ENCODE measurements at places on chromosomes 11 and 22.

- no peak for DNase-seq
Measured at GRCh38 chr11:131145791-131146190, 224.6 kb upstream of the NTM start.

GRCh38 chr11:103893371-103893770 is 143.1 kb upstream of the DDI1 start:
- no peak for DNase-seq

DNA sequence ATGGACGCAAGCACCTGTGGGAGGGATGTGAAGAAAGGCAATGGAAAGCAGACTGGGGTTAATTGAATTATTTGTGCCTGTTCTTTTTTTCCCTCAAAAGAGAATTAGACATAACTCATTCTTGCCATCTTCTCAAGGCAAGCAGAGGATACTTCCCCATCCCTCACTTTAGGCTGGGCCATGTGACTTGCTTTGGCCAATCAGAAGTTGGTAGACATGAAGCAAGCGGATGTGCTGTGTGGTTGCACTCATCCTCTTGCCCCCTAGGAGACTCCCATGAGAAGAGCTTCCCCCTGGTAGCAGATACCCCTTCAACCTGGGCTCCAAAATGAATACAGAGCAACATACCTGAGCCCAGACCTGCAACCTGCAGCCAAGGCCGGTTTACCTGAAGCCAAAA is 124.4 kb upstream of the ZC3H12C start:
- no peak for DNase-seq

DNA sequence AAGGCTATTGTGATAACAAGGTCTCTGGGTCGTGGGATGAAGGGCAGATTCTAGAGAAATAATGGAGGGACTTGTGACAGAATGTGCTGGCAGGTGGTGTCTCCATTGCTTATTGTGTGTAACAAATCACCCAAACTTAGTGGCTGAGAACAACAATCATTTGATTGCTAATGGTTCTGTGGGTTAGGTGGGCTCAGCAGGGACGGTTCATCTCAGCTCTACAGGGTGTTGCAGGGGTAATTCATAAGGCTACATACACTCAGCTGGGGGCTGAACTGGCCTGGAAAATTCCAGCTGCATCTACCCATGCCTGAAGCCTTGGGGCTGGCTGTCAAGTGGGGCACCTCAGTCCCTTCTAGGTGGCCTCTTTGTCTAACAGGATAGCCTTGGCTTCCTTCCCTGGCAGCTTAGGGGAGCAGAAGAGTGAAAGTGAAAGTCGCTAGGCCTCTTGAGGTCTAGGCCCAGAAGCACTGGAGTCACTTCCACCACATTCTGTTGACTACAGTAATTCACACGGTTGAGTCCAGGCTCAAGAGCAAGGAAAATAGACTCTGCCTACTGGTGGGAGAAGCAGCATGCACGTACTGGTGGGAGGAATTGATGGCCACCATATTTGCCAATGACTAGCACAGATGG is 308.9 kb downstream of the MN1 start:
- no peak for DNase-seq

- DNase-seq = no peak
Measured at GRCh38 chr11:18236664-18237356, at the start of gene SAA4. SAA4 (minus strand) TSS chr11:18236802; CDS start chr11:18235926, 876 bp downstream.

DNA sequence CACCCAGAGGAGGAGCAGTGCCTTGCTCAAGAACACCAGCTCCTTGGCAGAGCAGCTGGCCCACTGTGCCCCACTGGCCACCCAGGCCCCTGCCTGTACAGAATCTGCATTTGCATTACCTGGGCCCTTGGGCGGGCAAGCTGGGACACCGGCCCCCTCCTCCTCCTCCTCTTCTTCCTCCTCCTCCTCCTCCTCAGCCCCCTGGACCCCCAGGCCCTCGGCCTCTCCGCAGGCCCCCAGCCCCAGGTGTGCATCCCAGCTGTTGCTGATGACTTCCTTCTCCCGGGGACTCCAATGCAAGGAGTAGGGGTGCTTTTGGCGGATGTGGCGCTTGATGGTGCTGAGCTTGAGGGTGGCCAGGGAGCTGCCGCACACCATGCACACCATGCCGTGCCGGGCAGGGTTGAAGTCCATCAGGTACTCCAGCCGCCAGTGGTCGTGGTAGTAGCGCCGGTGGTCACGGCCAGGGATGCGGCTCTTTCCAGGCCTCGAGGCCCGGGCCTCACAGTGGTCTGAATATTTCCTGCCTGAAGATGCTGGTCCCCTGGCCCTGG is 2.8 kb downstream of the ZFTA start:
- DNase-seq = no peak

GRCh38 chr11:76215941-76216340 is 9.6 kb upstream of the WNT11 start:
- DNase-seq = no peak

- no peak for DNase-seq
Measured at GRCh38 chr11:44004452-44005062, 43.2 kb upstream of the ACCSL start.

- DNase-seq = no peak
Measured at GRCh38 chr11:11582011-11582701, 39.6 kb downstream of the GALNT18 start.

- DNase-seq = no peak
Measured at GRCh38 chr11:536841-537621, at the start of gene LRRC56. LRRC56 (plus strand) TSS chr11:537527; CDS start chr11:540685, 3,158 bp downstream.

GRCh38 chr11:47800759-47801158 is 33.6 kb upstream of the FNBP4 start:
- DNase-seq = no peak

- DNase-seq = no peak
Measured at GRCh38 chr11:76263166-76263565, 56.9 kb upstream of the WNT11 start.

DNA sequence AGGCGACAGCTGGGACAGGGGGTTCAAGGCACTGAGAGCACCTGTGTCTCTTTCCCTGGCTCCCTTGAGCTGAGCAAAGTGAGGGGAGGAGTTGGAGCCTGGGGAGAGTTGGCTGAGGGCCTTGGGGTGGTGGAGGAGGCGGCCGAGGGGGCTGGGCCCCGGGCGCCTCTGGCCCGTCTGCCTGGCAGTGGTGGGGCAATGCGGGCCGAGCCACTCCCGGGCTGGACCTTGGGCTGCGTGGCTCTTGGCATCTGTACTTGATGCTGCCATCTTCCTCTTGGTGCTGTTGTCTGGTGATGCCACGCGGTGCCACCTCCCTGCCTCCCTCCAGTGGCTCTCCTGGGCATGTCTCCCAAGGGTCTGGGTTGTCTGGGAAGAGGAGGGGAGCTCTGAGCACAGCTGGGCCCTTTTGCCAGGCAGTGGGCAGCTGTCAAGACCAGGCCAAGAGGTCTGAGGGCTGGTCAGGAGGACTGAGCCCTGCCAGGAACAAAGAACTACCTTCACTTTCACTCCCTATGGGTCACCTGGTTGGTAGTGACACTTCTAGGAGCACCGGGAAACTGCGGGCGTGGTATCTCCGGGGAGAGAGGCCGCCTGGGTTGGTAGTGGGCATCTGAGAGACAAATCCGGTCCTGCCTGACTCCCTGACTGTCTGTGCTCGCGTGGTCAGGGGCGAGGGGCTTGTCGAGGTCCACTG is 1.3 kb downstream of the GRIK4 start:
- DNase-seq = peak; percentile 65

DNA sequence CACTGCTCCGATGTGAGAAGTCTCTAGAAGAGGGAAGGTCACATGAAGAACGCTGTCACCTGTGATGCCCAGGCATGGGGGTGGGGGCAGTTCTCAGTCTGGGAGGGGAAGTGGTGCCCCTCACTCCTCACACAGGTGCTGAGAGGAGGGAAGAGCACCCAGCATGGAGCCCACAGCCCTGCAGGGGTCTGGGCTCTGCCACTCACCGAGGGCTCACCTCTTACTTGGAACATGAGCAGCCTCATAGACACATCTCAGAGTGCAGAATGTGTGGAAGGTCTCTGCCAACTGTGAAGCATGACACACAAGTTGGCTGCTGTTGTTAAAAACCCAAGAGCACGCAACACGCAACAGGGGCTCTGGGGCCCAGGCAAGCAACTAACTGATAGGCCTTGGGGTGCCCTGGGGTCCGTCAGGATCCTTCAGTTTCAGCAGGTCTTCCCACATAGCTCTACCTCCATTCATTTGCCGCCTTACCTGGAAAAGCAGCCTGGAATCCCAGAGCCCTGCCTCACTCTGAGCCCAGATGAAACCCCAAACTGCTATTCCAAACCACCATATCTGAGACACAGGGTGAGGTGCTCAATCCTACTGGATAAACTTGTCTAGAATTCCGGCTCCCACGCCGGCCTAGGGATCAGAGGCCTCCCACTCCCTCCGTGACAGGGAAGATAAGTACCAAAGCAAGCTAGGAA is 17.5 kb upstream of the TMPRSS4 start:
- no peak for DNase-seq

All from NCI-H1105 treated with DMSO at 0.1 percent for 48 hours (cell line).